Bronchial epithelial cell (primary cell): ENCODE measurements at places on chromosomes 11 and 22.

GRCh38 chr11:96134602-96135001, 208.4 kb downstream of the MAML2 start:
- peak; percentile 73 for DNase-seq

- DNase-seq: no peak
Observed at GRCh38 chr22:43396934-43397457, 14.8 kb upstream of the MPPED1 start.

- peak; percentile 38 for DNase-seq
Observed at GRCh38 chr11:19025481-19026406, 34.8 kb downstream of the MRGPRX2 start.

GRCh38 chr22:29661336-29661735, 57.9 kb downstream of the NF2 start:
- peak; percentile 68 for DNase-seq

GRCh38 chr11:128714881-128715280, 21.0 kb downstream of the FLI1 start:
- peak; percentile 70 for DNase-seq

- DNase-seq: no peak
Observed at GRCh38 chr22:19139001-19139356, 5.5 kb downstream of the ESS2 start.

- DNase-seq: no peak
Observed at GRCh38 chr11:26715133-26715532, 6.7 kb downstream of the SLC5A12 start.

- no peak for DNase-seq
Observed at GRCh38 chr11:83720675-83721074, 434.5 kb upstream of the CCDC90B start.

DNA sequence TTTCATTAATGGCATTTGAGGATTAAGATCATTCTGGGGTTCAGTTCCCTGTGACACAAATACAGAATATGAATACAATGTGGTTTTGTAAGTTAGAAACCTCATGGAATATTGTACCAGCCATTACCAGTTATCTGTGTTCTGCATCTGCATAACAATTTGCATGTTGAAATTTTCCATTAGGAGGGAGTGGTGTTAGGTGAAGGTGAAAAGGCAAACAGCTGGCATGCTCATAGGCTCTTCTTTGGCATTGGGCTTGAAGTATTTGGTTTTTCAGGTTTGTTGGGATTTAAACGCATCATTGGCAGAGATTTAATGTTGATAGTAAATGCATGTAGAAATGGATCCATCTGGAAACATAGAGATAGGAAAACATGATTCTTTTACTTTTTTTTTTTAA, 18.6 kb downstream of the RTN3 start:
- no peak for DNase-seq

DNA sequence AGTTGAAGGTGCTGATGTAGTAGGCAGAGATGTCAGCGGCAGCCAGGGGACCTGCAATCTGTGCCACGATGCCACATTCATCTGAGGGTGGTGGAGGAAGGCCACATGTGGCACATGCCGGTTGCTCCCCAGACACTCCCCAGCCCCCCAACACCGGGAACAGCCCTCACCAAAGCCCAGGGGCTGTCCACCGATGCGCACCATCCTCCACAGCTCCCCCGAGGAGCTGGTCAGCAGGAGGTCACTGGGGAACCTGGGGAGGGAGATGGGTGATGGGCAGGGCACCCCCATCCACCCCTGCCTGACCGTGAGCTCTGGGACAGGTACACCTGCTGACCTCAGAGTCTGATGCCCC, 3.5 kb downstream of the CASTOR1 start:
- no peak for DNase-seq

- peak; percentile 99 for DNase-seq
Observed at GRCh38 chr22:40651563-40652501, 15.3 kb upstream of the MRTFA start.

DNA sequence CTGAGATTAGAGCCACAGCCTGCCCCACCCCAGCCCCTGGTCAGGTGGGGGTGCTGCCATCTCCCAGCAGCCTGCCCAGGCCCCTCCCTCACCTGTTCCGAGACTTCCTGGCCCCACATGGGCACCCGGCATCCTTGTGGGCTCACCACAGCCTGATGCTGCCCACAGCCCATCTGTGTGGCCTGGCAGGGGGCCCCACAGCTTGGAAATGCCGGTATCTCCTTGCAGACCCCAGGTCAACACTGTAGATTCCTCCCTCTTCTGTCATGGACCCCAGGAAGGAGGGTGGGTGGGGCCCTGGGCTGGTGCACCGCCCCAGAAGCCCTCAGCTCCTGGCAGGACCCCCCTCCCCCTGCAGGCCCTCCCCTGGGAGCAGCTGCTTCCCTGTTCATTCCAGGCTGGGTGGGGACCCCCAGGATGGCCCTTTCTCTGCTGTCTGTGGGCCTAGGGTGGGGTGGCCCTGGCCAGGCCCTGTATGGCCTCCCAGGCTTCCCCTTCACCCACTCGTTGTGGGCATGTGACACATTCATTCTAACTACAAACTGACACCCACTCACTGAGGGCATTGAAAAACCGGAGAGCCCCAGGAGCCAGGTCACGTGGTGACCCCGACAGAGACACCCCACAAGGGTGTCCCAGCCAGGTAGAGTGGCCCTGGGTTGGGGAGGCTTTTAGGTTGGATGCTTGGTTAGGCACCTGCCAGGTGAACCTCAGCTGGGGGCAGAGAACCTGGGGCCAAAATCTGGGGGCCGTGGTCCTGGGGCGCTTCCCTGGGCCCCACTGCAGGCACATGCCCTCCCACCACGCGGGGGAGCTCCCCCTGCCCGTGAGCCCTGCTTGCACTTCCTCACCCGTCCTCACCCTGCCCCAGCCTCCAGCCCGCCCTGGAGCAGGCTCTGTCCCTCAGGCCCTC, 44.1 kb upstream of the CCDC188 start:
- DNase-seq: no peak

DNA sequence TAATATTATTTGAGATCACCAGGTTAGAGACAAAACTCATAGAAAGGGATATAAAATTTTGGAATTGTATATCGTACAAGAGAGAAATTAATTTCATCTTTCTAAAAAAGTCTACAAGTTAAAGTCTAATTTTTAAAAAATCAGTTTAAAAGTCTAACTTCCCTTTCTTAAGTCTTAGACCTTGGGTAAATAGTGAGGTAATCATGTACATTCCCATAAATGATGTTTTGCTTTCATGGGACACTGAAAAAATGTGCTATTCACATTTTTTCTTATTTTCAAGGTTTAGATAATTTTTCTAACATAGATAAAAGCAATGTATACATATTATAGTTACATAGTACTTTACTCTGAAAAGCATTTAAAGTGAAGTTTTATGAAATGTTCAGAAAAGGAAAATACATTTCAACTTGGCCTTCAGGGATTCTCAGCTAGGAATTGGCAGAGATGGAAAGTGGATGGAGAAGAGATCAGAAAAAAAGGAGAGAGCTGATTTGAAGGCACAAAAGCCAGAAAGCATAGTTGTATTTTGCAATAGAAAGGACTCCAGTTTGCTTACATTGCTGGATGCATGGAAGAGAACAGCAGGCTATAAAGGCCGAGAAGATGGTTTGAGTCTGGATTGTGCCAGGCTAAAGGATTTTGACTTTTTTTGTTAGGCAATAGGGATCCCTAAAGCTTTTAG, 194.0 kb downstream of the CASP12 start:
- no peak for DNase-seq

- no peak for DNase-seq
Observed at GRCh38 chr11:1514336-1515061, 27.9 kb upstream of the MOB2 start.

- DNase-seq: no peak
Observed at GRCh38 chr22:49720279-49720959, 107.3 kb downstream of the BRD1 start.

GRCh38 chr11:56782167-56782847, 33.8 kb upstream of the OR9G4 start:
- no peak for DNase-seq

- DNase-seq: no peak
Observed at GRCh38 chr11:32990481-32990880, 25.2 kb upstream of the DEPDC7 start.

- no peak for DNase-seq
Observed at GRCh38 chr11:86294026-86294425, 8.0 kb upstream of the HIKESHI start.

GRCh38 chr11:85590848-85591483, 36.2 kb downstream of the DLG2 start:
- DNase-seq: peak; percentile 56

- peak; percentile 40 for DNase-seq
Observed at GRCh38 chr22:18028817-18029527, 4.6 kb upstream of the MICAL3 start.

DNA sequence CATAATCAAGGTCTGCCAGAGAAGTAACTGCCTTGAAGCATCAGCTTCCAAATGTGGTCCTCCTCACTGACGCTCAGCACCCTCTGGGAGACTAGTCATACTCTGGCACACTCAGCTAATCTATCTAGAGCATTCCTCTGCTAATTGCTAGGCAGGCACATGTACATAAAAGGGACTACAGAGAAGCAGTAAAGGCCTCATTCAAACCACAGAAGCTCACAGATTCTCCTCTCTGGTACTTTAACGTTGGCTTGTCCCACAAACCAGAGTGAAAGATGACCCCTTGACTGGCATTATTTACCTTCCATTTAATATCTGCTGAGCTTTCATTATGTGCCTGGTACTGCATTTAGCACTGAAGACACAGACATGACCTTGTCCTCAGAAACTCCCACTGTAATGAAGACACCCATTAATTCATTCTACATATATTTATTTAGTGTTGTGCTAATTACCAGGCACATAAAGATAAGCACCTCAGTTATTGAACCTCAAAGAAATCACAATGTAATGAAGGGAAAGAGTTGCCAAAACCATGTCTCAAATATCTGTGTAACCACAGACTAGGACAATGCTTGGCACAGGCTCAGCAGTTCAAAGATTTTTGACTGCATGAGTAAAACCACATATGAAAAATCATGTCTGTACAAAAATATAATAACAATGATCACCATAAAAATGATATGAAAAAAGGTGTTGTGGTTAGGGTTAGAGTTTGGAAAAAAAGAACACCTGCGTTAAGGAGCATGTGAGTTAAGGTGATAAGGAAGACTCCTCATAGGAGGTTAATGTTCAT, 550.4 kb downstream of the DLG2 start:
- DNase-seq: peak; percentile 67

GRCh38 chr22:37240240-37240940, 3.7 kb downstream of the RAC2 start:
- DNase-seq: no peak

GRCh38 chr22:44783581-44783980, 31.2 kb downstream of the ARHGAP8 start:
- DNase-seq: no peak

DNA sequence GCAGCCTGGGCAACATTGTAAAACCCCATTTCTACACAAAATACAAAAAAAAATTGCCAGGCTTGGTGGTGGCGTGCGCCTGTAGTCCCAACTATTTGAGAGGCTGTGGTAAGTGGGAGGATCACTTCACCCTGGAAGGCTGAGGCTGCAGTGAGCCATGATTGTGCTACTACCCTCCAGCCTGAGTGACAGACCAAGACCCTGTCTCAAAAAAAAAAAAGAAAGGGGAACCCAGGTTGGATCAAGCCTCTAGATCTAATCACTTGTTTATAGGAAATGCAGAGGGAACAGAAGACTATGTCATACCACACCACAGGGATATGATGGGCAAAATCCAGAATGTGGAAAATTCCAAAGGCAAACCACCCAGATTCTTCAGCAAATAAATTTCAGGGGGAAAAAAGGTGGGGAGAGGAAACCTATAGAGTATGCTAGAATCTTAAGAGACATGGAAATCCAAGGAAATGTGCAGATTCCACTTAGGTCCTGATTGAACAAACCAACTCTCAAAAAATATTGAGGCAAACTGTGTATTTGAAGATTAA, 16.5 kb upstream of the MALAT1 start:
- DNase-seq: no peak

DNA sequence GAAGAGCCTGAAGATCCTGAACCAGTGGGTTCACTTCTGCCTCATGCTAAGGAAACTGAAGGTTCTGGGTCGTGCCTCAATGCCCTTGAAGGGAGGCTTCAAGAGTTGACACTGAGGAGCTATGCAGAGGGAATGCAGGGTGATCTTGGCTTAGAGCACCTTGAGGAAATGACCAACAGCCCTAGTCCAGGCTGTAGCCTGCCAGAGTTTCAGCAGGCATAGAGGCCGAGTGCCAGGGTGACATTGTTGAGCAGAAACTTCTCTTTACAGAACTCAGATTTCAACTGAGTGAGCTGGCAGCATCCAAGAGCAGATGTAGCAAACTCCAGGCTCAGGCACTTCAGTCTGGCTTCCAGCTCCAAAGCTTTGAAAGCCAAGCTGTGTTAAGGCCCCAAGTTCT, 23.1 kb upstream of the CAPRIN1 start:
- no peak for DNase-seq

DNA sequence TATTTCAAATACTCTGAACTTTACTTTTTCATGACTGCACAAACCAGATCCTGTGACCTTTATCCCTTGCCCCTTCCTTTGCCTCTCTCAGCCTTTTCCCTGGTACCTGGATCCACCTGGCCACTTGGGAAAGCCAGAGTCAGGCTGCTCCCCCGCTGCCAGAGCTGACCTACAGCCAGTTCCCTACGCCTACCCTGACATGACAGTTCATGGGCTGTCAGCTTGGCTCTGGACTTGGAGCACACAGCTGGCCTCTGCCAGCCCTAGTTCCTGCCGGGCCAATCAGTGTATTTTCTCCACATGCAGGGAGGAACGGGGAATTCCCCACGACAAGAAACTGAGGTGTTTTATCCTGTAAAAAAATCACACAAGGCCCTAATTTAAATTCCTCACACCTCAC, 382.6 kb downstream of the INSC start:
- DNase-seq: no peak

DNA sequence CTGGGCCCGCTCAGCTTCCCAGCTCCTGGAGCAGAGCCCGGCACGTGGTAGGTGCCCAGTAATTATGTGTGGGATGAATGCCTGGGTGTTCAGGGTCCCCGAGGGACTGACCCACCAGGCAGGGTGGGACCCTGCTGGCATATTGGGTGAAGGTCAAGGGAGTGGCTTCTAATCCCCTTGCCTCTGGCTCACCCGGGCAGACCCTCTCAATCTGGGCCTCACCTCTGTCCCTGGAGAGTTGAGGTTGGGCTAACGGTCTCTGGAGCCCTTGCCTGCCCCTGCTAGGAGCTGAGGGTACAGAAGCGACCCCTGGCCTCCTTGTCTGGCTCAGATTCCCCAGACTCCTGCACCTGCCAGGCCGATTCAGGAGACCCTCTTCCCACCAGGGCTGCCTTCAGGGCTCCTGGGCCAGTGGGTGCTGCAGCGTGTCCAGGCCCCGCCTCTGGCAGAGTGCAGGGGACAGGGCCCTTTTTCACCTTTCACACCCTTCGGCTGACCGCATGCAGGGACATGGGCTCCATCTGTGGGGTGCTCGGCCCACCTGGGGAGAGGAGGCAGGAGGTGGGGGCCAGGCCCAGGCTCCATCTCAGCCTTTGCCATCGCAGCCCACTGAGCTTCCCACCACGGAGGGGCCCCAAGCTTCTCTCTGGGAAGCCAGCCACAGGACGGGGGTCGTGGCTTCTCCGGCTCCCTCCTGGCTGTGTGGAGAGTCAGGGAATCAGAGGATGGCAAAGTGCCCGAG, 3.8 kb upstream of the CTSD start:
- no peak for DNase-seq

- DNase-seq: no peak
Observed at GRCh38 chr11:119511614-119512306, 88.8 kb upstream of the THY1 start.
